Endothelial cell (in vitro differentiated cells): ENCODE measurements at places on chromosomes 2 and 18.

DNA sequence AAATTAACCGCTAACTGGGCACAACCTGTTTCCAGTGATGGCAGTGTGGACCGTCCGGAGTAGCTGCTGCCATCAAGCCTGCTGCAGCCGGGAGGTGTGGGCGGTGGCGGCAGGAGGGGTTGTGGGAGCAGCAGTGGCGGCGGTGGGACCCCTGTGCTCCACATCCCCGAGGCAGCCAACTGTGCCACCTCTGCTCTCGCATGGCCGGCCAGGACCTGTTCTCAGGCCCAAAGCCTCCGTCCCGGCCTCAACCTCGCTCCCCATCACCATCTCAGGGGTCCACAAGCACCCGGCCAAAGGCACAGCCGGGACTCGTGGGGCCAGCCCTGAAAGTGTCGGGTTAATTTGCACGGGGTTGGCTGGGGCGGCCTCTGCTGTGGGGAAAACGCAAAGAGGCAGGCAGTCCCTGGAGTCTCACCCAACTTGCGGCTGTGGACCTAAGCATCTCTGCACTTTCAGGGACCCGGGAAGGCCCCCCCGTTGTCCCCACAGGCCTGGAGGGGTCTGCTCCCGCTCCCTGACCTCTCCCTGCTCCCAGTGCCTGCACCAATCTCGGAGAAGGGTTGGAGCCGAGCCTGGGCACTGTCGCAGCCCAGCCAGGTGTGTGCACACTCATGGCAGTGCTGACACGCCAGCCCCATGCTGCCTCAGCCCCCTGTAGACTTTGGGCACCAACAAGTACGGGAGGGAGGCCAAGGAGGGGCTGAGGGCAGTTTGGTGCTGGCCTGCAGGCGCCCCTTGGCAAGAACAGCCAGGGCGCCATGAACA, 44.4 kb upstream of the PEX13 start:
- no peak for DNase-seq

DNA sequence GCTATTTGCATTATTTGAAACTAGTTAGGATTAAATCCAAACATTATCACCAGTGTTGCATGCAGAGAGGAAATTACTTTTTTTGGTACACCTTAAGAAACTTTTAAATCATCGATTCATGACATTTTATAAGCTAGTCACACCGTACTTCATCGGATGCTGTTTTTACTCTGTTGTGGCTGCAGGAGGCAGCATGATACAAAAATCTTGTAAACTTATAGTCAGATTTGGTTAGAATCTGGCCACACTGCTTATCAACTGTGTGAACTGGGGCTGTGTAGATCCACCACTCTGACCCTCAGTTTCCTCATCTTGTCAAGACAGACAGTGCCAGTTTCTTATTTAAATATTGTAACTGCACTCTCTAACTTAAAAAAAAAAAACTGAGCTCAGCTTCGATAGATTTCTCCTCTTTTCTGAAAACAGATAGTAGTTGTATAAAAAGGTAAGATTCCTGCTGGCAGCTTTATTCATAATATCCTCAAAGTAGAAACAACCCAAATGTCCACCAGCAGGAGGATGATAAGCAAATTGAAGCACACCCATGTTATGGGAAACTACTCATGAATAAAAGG, 77.8 kb downstream of the RAPGEF4 start:
- DNase-seq = no peak

DNA sequence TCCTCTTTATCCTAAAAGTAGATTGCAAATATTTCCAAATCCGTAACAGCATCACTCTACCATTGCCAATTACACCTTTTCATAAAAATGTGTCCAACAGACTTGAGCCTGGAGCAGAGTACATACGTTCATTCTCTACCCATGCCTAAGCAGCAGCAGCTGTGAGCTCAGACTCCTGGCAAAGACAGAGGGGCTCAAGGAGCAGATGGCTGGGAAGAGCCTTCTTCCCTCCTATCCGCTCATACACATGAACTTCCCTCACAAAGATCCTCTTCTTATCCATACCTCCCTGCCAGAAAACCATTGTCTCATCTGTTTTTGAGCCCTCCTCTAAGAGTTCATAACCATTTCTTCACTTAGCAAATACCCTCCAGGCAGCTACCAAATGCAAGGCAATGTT, 164.3 kb upstream of the ARL4C start:
- DNase-seq = no peak

- no peak for DNase-seq
Measured at GRCh38 chr18:31860488-31860887, 82.4 kb downstream of the TRAPPC8 start.
